ENCODE measurements at places on chromosomes 2 and 18.

DNA sequence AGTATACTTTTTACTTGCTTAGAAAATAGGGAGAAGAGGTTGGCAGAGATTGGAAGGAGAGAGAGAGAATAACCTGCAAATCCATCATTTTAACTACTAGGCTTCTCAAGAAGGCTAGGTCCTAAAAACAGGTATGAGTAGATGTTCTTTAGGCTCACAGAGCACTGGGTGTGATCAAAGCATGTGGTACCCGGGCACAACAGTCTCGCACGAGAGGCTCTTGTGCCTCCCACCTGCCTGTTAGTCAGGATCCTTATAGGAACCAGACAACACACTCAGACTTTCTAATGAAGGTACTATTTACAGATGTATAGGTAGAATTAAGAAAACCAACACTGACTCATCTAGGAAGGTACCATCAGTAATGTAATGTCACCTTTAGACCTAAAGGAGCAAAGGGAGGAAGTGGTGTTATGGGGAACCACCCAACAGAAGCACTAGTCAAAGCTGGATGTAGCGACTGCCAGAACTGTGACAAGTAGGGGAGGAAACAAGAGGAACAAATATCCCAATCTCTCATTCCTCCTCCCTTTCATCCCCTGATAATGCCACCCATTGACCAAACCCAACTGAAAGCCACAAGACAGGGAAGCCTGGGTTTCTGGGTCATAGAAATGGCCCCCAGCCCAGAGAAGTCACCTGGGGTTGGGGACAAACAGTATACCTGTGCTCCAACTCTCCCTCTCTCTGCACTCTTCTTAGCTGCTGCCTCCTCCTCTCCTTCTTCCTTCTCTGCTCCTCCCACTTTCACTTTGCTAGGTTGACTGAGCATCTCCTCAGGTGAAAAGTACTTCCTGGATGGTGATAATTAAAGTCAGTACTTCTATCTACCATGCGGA lies 16.0 kb upstream of the MARCHF4 start:
- DNase-seq: no peak

DNA sequence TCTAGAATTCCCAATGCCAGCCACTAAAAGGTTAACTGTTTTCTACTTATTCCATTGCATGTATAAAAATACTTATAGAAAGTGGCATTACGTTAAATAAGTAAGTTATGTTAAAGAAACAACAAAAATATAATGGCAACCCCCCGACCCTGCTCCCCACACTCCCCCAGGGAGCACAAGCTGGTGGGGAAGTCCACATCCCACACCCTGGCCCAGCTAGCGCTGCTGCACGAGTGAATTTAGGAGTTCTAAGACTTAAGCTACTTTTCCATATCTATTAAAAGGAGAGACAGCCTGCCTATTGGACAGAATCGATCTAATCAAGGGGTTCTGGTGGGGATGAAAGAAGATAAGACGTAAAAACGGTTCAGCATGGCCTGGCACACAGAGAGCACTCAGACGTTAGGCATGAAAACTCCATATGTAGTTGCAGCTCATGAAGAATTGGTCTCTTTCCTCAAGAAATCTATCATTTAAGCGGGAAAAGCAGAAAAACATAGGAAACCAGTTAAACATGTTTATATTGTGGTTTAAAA lies 16.6 kb downstream of the HJURP start:
- DNase-seq: peak; percentile 3

DNA sequence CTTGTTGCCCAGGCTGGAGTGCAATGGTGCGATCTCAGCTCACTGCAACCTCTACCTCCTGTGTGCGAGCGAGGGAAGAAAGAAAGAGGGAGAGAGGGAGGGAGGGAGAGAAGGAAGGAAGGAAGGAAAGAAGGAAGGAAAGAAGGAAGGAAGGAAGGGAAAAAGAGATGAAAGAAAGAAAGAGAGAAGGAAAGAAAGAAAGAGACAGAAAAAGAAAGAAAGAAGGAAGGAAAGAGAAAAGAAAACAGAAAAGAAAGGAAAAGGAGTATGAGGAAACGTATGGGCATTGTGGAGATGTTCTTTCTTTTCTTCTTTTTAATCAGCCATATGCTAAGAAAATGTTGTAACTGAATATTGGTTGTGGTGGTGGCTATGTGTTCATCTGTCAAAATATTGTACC lies 16.5 kb downstream of the CLK1 start:
- DNase-seq: no peak

DNA sequence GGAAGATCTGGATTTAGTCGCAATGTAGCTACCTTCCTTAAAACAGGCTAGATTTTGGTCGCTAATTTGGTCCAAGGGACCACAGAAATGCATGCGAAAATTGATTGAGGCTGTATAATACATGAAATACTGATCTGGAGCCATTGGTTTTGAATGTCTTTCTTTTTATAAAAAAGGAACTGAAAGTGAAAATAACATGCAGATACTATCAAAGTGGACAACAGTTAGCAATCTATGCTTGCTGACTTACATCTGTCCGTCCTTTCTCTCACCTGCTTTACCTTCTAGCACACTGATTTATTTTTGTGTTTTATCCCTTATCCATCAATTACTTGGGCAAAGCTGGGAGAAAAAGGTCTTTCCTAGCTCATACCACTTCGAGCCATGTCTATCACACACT lies 1459.8 kb upstream of the ACVR2A start:
- DNase-seq: no peak

DNA sequence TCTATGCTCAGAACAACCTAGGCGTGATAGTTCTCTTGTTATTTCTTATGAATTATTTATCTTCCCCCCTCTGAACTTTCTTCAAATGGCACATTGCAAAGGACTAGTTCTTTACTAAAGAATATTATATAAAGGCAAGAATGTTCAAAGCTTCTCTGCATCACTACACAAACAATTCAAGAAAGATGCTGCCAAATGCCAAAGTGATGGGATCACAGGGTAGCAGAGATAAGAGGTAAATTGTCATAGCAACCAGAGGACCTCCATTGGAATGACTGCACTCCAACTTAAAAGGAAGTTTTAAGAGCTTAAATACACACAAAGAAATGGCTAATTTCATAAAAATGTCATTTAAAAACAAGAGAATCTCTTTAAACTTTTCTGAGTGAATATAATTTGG lies 72.8 kb downstream of the AQP4 start:
- DNase-seq: no peak

DNA sequence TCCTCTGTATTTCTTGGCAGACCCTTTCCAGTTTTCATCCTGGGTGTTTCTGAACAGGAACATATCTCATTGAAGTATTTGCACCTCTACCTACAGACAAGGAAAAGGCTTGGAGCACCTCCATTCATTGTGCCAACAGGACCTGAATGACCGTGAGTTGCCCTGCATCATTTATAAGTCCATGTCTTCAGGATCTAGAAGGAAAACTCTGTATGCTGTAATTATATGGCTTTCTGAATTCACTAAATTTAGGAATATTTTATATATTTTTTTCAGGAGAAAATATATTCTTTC lies 402.3 kb upstream of the SLC14A2 start:
- no peak for DNase-seq

- no peak for DNase-seq
Observed at GRCh38 chr2:183543731-183544130, 419.5 kb downstream of the NUP35 start.

DNA sequence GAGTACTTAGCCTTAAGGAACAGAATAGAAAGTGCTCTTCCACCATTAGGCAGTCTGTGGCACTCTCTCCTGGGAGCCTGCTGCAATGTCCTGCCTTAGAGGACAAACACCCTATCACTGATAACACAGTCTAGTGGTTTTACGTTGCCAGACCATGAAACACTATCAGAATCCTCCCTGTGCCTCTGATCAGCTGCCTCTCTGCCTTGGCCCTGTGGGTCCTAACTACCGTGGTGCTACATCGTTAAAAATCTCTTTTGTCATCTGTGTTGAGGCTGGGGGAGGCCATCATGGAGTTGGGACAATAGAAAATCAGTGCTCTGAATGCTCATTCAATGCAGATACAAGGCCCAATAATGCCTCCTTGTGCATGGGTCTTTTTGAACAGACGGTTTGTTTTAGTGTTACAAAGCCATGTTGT lies 11.9 kb upstream of the APCDD1 start:
- no peak for DNase-seq

DNA sequence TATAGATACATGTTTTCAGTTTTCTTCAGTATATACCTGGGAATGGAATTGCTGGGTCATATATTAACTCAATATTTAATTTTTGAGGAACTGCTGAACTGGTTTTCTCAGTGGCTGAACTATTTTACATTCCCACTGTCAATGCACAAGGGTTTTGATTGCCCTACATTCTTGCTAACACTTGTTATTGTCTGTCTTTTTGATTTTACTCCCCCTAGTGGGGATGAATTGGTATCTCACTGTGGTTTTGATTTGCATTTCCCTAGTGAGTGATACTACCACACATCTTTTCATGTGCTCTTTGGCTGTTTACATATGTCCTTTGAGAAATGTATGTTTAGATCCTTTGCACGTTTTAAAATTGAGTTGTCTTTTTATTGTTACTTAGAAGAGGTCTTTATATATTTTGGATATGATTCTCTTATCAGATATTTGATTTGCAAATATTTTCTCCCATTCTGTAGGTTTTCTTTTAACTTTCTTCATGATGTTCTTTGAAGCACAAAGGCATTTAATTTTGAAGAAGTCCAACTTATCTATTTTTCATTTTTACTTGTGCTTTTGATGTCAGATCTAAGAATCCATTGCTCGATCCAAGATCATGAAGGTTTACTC lies 36.2 kb downstream of the ASB1 start:
- no peak for DNase-seq

GRCh38 chr18:52422985-52423601 lies 83.1 kb downstream of the DCC start:
- no peak for DNase-seq

- no peak for DNase-seq
Observed at GRCh38 chr2:203438528-203438927, 96.6 kb downstream of the RAPH1 start.

DNA sequence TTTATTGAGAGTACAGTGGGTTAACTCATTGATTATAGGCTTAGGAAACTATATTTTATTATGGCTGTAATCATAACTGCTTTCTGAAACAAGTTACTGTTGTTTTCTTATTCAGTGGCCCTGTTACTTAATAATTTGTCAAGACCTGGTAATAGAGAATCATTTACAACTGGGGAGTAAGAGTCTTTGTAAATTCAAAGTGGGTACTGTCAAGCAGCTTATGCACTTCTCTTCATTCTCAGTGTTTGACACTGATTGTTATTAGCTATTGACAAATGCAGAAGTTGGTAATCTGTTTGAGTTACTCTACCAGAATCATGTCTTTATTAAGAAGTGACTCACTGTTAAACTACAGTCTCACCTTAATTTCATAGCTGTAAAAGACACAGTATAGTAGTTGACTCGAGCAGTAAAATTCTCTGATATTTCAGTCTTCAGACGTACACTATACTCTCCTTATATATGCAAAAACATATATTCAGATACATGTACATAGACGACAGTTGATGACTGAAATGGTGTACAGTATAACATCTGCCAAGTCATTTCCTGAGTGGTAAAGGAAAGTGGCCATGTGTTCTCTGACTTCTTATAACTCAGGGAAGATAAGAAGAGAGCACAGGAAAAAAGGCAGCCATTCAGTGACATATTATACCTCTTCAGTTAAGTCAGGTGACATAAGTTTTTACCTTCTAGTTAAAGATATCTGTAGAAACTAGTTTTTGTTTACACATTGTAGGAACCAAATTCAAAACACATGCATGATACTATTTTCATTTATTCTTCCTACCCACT lies 36.0 kb upstream of the TTC27 start:
- DNase-seq: no peak

DNA sequence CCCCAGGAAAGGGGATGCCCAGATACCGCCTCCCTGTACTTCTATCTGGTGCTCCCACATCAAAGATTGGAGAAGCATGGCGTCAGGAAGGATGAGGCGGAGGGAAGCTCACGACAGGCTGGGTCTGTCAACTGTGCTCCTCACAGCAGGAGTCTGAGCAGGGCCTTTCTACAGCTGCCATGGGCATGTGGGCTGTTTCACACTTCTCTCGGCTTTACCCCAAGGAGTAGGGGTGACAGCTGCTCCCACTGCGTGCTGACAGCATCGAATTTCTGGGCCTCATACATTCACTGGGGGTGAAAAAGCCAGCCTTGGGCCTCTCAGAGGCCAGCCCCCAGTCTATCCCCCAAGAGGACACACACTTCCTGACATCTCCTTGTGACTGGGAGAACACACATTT lies 21.1 kb downstream of the NEURL3 start:
- DNase-seq: no peak

DNA sequence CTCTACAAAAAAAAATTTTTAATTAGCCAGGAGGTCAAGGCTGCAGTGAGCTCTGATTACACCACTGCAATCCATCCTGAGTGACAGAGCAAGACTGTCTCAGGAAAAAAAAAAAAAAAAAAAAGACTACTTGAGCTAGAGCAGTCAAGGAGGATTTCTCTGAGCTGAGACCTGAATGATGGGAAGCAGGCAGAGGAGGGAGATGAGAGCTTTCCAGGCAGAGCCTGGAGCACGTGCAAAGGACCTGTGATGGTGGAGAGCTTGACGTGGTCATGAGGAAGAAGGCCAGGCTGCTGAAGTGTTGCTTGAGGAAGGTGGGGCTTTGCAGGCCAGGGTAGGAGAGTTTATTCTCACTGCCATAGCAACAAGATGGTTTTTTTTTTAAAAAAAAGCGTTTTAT lies 51.9 kb upstream of the POMC start:
- DNase-seq: no peak

DNA sequence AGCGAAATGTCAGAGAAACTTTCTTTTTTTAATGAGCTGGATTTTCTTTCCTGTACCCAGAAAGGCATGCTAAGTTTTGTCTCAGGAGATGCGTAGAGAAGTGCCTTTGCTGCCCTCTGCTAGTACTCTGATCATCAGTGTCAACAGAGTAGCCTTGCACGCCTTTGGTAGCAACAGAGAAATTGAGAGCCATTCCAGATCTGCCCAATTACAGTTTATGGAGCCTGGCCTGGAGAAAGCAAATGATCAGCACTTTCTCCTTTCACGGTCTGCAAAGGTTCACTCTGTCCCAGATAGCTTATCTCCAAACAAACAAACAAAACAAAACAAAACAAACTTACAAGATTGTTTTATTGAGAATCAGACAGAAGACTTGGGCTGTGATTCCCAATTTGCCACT lies 792.8 kb upstream of the PIK3C3 start:
- DNase-seq: no peak

GRCh38 chr18:25146512-25146910 lies 205.5 kb downstream of the ZNF521 start:
- no peak for DNase-seq

GRCh38 chr2:46006473-46007025 lies 290.7 kb upstream of the EPAS1 start:
- DNase-seq: no peak

DNA sequence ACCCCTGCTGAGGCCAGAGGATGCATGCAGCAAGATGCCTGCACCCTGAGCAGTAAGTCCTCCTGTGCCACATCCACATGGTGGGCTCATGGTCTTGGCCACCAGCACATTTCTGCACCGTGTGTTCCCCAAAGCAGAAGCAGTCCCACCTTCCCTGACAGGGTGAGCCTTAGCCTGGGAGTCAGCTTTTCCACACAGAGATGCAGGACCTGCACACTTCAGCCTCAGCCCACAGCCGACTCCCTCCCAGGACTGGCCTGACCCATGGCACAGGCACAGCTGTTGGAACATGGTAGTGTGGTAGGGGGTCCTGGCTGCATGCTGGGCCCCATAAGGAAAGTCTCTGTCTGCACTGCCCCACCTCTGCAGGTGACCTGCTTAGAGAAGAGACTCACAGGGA lies 5.0 kb downstream of the SNED1 start:
- peak; percentile 5 for DNase-seq

Data from activated CD4-positive, alpha-beta memory T cell treated with anti-CD3 and anti-CD28 coated beads, Interleukin-2, amount 10 ng/mL, durations not matched to agents 7 days and 5 days (primary cell).